T-cell (primary cell): ENCODE measurements at places on chromosomes 2 and 18.

DNA sequence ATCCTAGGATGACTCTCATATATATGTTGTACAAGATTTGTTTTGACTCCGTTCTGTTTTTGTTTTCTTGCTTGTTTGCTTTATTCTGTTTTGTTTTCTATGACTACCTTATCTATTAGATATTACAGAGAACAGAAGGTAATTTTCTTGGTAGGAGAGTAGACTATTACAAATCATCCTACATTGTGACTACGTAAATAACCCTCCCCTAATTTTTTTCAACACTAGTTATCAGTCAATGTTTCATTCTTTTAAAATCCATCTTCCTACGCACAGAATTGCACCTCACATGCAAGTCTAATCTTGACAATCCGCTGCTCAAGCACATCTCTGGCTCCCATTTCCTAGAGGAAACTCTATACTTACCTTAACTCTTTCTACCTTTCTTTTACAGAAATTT is 792.3 kb upstream of the PIK3C3 start:
- no peaks in the 10 kb centered on the region for H3K4me1 ChIP-seq
- no peaks in the 10 kb centered on the region for H3K27me3 ChIP-seq
- H3K4me3 ChIP-seq, result no peak overlapping the region
- H3K36me3 ChIP-seq, result no peaks in the 10 kb centered on the region
- no peak for DNase-seq

- H3K4me1 ChIP-seq, result no peaks in the 10 kb centered on the region
- H3K27me3 ChIP-seq, result no peaks in the 10 kb centered on the region
- no peak overlapping the region for H3K4me3 ChIP-seq
- no peak overlapping the region for H3K27ac ChIP-seq
- no peak for DNase-seq
Measured at GRCh38 chr2:216742411-216742810, 47.1 kb upstream of the IGFBP5 start.

DNA sequence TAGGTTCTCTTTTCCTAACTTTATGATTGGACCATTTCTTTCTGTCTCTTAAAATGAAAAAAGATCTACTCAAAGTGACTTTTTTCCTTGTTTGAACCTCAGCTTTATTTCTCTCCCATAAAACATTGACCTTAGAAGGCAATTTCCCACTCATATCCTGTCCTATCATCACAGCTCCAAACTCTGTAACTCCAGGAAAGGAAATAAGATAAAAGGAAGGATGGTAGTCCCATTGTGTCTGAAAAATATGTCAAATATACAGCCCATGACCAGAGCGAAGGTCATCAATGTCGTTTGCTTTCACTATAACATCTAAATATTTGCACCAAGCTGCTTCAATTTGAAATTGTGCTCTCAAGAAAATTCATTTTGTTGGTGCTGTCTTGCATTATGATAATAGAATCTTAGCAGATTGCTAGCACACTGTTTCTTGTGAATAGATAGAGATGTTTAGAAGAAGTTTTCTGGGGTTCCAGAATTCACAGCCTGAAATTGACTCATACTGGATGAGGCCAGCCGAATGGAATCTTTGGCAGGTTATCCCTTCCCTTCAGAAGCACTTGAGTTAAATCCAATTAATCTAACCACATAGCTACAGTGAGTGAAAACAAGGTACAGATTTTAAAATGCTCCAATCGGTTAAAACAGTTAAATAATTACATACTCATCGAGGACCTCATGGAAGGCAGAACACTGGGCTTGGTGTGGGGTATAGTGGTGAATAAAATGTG is 95.1 kb downstream of the CRIM1 start:
- DNase-seq, result no peak
- no peak overlapping the region for H3K27ac ChIP-seq
- no peaks in the 10 kb centered on the region for H3K4me1 ChIP-seq
- no peaks in the 10 kb centered on the region for H3K36me3 ChIP-seq
- no peaks in the 10 kb centered on the region for H3K27me3 ChIP-seq
- no peak overlapping the region for H3K4me3 ChIP-seq

DNA sequence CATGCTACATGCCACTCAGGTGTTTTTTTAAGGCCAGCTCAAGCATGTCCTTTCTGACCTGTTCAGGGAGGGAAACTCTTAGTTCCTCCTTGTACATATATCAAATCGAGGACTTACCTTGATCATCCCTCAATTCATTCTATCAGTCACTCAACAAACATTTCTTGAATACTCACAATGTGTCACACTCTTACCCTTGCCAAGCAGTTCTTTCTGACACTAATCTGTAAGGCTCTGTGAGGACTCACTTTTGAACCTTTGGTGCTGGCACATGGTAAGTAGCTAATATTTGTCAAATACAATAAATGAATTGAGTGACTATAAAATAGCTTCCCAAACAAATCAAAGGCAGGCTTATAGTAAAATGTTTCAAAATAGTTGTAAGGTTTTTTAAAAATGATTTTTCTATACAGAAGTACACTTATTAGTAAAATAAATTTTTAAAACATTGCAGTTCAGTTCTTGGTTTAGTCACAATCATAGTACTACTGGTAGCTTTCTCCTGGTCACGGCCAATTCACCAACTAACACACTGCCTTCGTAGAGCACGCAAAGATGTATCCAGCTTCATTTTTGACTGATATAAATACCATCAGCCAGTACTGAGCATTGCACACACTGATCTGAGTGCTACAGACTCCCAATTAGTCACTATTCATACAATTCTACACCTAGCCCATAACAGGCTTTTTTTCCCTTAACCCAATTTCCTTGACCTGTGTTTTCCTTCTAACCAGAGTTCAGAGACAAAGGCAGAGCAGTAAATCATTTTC is 50.9 kb downstream of the ZEB2 start:
- no peaks in the 10 kb centered on the region for H3K36me3 ChIP-seq
- DNase-seq, result no peak
- H3K4me1 ChIP-seq, result no peaks in the 10 kb centered on the region
- no peak overlapping the region for H3K27ac ChIP-seq
- no peaks in the 10 kb centered on the region for H3K27me3 ChIP-seq

DNA sequence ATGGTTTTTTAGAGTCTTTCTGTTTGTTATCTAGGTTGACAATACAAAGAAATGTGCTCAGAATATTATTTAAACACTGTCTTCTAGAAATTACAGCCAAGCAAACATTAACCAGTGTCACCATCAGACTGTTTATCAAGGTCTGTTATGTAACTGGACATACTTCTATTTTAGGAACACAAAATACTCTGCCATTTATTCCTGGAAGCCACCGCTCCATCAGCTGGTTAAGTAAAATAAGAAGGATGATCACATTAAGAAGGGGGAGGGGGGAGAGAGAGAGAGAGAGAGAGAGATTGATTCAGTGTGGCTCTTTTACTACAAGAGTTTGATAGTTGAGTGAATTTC is 47.9 kb downstream of the MBP start:
- peak overlapping the region; percentile 58 for H3K27ac ChIP-seq
- H3K4me1 ChIP-seq, result peaks cover 4% of the 10 kb centered on the region
- no peaks in the 10 kb centered on the region for H3K27me3 ChIP-seq
- peaks cover 16% of the 10 kb centered on the region for H3K36me3 ChIP-seq
- no peak for DNase-seq

GRCh38 chr18:35027206-35027605 is 14.0 kb upstream of the MAPRE2 start:
- H3K27me3 ChIP-seq, result no peaks in the 10 kb centered on the region
- peak overlapping the region; percentile 46 for H3K27ac ChIP-seq
- H3K36me3 ChIP-seq, result no peaks in the 10 kb centered on the region
- H3K4me1 ChIP-seq, result peaks cover 26% of the 10 kb centered on the region

DNA sequence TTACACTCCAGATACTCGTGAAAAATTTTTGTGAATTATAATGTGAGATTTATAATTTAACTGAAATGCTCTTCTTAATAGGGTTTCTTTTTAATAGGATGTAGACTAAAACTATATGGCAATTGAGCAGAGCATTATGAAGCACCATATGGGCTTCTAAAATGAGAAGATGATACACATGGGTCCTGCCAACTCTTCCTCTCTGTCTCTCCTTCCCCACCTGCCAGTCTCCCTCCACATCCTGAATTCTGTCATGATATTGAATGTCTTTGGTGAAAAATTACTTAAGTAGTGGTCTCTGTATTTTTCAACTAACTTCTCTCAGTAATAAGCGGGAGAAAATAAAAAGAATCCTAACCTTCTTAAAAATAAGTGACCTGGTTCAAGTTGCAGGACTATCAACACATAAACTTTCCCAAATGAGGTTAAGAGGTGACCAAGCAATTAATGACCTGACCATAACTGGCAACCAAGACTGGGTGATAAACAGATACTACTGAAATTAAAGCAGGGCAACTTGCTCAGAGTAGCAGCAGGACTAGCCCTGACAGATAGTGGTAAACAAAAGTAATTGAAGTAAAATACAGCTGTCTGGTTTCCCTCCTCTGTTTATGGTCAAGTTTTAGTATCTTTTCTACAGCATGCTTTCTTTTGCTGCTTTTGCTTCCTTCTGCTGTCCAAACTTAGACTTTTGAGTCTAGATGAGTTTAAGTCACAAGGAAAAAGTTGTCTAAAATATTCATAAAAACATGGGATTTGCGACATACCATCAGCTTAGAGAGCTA is 117.1 kb upstream of the PDE1A start:
- no peak for DNase-seq
- H3K4me1 ChIP-seq, result no peaks in the 10 kb centered on the region
- H3K36me3 ChIP-seq, result no peaks in the 10 kb centered on the region
- H3K4me3 ChIP-seq, result no peak overlapping the region
- no peaks in the 10 kb centered on the region for H3K27me3 ChIP-seq

- peak overlapping the region; percentile 87 for H3K27ac ChIP-seq
- H3K27me3 ChIP-seq, result no peaks in the 10 kb centered on the region
- peaks cover 20% of the 10 kb centered on the region for H3K4me1 ChIP-seq
Measured at GRCh38 chr2:60819155-60819862, 62.1 kb upstream of the REL start.

GRCh38 chr2:120236316-120236715 is 13.1 kb upstream of the TMEM185B start:
- H3K27me3 ChIP-seq, result peaks cover 13% of the 10 kb centered on the region
- H3K36me3 ChIP-seq, result no peaks in the 10 kb centered on the region
- DNase-seq, result no peak
- no peak overlapping the region for H3K27ac ChIP-seq
- H3K4me3 ChIP-seq, result no peak overlapping the region
- peaks cover 15% of the 10 kb centered on the region for H3K4me1 ChIP-seq

DNA sequence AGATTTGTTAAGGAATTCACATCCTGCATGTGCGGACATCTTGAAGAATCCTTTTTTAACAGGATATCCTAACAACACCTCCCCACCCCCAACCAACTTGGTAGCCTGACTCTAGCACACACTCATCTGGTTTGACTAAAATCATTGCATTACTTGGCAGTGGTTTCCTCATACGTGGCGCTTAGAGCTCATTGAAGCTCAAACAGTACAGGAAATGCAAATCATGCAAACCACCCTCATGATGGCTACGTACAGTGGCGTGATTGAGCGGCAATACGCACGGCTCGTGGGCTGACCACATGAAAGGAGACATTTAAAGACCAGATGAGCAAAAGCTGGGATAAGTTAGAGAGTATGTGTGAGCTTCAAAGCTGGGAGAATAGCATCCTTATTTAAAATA is 336.2 kb downstream of the ZEB2 start:
- H3K36me3 ChIP-seq, result no peaks in the 10 kb centered on the region
- peak overlapping the region; percentile 56 for H3K27ac ChIP-seq
- no peaks in the 10 kb centered on the region for H3K27me3 ChIP-seq
- peak overlapping the region; percentile 18 for H3K4me3 ChIP-seq
- DNase-seq, result peak; percentile 73

- H3K27ac ChIP-seq, result no peak overlapping the region
- DNase-seq, result no peak
- no peak overlapping the region for H3K4me3 ChIP-seq
- H3K27me3 ChIP-seq, result no peaks in the 10 kb centered on the region
Measured at GRCh38 chr18:71878226-71878625, 665.9 kb downstream of the CBLN2 start.

DNA sequence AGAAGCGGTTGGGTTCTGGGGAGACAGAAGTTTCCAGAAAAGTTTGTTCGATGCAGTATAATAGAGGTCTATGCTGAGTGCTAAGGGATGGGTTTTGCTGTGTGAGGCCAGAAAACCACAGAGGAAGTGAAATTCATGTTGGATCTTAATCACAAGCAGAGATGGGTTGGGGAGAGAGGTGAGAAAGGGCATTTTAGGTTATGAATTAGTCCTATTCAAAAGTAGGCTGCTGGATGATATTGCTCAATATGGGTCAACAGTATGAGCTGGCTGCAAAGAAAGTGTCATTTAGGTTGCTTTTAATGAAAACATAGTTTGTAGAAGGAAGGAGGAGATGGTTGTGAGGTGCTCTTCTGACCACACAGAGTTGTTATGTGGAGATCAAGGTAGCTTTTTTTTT is 118.8 kb upstream of the LHCGR start:
- no peaks in the 10 kb centered on the region for H3K36me3 ChIP-seq
- no peak for DNase-seq
- no peak overlapping the region for H3K4me3 ChIP-seq
- no peaks in the 10 kb centered on the region for H3K27me3 ChIP-seq
- H3K4me1 ChIP-seq, result no peaks in the 10 kb centered on the region

DNA sequence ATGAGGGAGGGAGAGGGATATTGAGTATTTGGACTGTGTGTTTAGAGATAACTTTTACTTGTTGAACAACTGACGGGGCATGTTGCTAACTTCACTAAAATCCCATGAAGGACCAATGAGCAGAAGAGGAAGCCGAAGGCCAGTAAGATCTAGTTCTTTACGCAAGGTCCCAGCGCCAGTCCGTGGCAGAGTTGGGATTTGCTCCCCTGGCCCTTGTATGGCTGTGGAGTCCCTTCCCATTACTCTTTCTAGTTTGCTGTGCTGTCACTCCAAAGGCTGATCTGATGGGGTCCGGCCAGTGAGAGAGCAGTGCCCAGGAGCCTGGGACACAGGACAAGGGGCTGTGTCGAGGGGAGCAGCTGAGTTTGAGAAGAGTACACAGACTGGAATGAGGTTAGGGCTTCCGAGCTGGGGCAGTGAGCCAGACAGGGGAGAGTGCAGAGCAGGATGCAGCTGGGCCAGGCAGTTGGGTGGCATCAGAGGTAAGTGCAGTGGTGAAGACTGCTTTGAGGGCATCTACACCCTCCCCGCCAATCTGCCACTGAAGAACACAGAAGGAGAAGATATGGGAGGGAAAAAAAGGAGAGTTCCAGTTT is 692.9 kb upstream of the HS6ST1 start:
- H3K36me3 ChIP-seq, result no peaks in the 10 kb centered on the region
- H3K4me3 ChIP-seq, result no peak overlapping the region
- H3K4me1 ChIP-seq, result no peaks in the 10 kb centered on the region
- DNase-seq, result no peak
